Mucosa of descending colon (tissue), 3 donors: ENCODE measurements at places on chromosomes 5 and 9. TPM values are rescaled to one million over a fixed set of nuclear protein-coding genes. Genes with fewer than 3 reads are reported as not detected.

The FBLL1 gene
- total RNA-seq = 0.76 TPM

The PTGES2 gene
- 65.3 TPM for total RNA-seq

The C8G gene
- total RNA-seq = 3.2 TPM

The SMIM33 gene
- 1.8 TPM for total RNA-seq

The ENTPD2 gene
- total RNA-seq = 10.7 TPM

DNA sequence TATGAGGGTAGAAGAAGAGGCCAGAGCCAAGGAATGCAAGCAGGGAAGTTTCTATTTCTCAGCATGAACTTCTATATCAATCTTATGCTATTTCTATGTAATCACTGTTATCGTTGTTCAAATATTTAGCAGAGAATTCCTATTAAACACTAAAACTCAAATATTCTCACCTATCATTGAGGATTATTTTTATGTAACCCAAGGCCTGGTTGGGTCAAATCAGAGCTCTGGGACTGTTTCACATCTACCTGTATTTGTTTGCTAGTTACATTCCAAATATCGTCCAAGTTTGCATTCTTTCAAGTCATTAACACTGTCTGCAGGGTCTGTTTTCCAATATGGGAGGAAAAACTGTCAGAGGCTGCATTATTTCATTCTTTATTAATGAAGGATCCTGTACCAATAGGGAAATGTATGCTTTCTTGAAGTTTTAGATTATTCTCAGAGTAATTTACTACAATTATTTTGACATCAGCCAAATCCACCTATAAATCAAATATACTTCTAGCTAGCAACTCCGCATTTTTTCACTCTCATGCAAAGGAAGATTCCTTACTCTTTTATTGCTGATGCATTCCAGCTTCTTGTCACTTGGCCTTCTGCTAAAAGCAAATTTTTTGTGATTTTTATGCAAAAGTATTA lies 52.2 kb downstream of the LURAP1L start:
- no peak for DNase-seq

DNA sequence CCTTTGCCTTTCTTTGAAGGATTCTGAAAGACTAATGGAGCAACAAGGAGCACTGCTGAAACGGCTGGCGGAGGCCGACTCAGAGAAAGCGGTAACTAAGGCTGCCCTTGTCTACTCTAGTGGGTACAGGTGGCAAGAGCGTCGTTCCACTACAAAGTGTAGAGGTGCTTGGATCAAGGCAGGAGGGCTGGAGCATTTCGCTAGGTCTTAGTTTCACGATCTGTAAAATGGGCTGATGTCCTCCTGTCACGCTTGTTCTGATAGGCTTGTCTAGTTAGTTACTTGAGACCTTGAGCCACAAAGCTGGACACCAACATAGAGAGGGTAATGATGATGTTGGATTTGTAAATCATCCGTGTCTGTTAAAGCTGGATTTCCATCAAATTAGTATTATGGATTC lies 23.0 kb upstream of the GLE1 start:
- DNase-seq = no peak

- no peak for DNase-seq
Measured at GRCh38 chr5:80701597-80701996, 46.8 kb upstream of the DHFR start.

- peak; percentile 10 for DNase-seq
Measured at GRCh38 chr5:122077366-122078115, 518 bp downstream of the LOX start.

DNA sequence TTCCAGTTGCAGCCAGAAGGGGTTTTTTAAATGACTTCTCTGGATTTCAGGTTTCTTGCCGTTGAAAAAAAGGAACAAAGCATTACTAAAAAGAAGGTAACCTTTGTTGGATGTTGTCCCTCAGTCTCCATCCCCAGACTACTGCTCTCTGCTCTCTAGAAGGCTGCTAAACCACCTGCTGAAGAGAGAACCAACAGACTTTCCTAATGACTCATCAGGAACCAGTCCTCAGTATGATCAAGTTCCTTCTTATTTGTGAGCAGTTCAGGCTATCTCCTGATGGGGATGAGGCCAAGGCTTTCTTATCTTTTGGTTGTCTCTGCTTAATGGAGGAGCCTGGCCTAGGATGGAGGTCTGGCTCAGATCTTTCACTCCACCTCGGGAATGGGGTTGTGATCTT lies 4.1 kb downstream of the KIF4B start:
- DNase-seq = no peak

DNA sequence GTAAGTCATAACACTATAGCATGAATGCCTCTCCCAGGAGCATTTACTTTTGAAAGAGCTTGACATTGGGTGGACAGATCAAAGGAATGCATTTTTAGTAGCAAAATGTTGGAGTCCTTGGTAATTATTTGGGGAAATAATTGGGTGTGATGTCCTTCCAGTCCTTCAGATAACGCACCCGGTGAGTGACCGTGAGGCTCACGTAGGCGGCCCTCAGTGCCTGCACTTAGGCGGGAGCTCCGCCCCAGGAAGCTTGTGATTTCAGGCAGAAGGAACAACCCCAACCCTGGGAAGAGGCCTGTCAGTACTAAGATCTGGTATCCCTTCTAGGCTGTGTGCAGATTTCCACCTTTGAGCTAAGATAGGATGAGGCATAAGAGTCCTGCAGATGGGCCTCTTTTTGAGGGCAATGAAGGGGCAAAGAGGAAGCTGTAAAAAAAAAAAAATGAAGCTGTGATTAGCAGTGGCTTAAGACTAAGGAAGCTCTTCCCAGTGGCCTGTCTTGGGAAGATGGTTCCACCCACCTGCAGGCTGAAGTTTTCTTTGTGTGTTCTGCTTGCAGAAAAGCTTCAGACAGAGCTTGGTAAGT lies 14.9 kb downstream of the BTNL9 start:
- DNase-seq = no peak

DNA sequence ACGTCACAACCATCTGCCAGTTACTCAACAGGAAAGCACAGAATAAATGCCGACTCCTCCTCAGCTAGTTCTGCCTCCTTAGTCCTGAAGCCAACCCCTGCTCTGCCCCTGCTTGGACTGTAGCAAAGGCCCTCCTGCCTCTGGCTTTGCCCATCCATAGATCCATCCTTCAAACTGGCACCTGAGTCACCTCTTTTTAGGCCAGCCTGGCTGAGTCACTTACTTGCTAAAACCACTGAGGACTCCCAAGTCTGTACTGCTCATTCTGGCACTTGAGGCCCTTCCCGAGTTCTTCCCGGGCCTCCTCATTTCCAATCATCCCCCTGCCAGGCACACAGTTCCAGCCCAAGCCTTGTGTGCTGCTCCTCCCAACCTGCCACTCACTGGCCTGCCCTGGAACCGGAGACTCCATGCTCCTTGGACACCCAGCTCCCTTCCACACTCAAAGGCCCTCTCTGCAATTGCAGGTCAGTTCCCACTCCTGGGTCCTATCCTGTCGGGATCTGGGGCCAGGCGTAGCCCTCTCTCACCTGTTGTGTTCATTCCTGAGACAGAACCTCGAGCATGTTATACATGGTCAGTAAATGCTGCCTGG lies 220.1 kb downstream of the DAB2IP start:
- no peak for DNase-seq

DNA sequence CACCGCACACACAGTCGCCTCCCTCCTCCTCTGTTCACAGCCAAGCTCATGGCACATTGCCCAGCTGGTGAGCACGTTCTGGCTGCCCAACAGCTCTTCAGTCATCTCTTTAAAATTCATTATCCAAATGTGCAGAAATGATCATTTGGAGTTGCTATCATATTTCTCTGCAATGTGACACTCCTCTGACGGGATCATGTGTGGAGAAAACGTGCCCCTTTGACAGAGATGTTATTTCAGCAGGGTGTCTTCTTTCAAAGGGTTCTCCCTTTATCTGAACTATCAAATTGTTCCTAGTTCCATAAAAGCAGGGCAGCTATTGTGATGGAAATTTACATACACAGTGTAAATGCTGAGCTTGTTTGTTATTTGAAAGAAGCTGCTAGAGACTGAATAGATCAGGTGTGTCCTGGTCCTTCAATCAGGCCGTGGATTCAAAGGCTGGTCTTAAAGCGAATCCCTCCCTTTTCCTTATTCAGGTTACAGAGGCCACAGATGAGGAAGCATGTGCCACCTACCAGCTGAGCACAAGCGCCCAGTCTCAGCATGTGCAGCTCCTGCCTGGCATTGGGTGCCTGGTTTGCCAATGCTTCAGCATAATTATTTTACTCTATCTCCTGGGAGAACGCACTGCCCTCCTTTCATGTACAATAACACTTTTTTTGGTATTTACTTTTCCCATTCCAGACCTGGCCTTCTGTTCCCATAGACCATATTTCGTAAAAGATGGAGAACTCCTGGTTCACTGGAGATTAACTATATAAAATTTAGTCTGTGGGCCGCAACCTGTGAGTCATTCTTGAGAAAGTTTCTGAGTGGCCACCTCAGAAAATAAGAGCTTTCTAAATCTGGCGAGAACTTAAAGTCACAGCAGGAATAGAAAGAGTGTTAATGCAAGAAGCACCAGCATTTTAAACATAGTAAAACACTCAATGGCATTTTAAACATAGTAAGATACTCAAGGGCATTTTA lies 433.7 kb downstream of the ENC1 start:
- peak; percentile 22 for DNase-seq

DNA sequence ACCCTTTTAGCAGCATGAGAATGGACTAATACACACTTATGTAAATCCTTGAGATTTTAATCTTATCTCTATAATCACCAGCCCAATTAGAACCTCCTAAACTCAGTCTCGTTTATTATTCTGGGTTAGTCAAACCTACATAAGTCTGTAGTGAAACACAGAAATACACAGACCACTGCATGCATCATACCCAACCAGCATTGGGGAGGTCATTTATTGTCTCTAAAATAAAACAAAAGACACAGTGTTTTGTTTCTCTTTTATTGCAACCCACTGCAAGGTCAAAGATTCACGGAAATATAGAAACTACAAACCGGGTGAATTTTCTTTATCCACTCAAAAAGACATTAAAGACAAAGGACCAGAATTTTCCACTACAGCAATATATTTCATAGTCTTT lies 188.1 kb upstream of the EFNA5 start:
- DNase-seq = no peak

GRCh38 chr9:121107029-121107428 lies 32.3 kb downstream of the CNTRL start:
- no peak for DNase-seq

- DNase-seq = no peak
Measured at GRCh38 chr5:38582293-38582974, 26.0 kb upstream of the LIFR start.

GRCh38 chr5:129972465-129973141 lies 68.3 kb downstream of the CHSY3 start:
- DNase-seq = no peak

GRCh38 chr5:10268100-10268499 lies 18.0 kb downstream of the CCT5 start:
- no peak for DNase-seq

DNA sequence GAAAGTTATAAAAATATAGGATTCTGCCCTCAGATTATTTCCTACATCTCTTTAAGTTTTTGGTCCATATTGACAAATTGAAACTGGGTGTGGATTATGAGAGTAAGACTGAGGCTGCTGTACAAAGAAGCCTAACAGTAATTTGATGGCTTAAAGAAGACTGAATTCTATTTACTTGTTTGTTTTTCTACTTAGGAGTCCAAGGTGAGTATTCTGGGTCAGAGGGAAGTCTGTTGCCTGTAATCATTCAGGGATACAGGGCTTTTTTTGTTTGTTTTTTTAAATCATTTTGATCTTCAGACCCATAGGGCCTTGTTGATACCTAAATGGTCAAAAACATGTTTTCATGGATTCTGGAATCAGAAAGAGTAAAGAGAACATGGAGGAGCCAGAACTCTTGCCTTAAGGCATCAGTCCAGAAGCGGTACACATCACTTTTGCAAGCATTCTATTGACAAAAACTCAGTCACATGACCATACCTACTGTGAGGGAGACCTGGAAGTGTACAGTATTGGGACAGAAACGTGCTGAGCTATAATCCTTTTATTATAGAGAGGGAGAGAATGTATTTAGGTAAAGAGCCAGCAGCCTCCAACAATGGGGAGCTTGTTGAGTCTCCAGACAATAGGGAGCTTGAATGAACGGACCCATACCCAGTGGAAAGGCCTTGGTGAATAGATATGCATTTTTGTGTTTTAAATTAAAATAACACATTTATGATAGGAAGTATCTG lies 102.7 kb downstream of the LRRC70 start:
- DNase-seq = no peak

DNA sequence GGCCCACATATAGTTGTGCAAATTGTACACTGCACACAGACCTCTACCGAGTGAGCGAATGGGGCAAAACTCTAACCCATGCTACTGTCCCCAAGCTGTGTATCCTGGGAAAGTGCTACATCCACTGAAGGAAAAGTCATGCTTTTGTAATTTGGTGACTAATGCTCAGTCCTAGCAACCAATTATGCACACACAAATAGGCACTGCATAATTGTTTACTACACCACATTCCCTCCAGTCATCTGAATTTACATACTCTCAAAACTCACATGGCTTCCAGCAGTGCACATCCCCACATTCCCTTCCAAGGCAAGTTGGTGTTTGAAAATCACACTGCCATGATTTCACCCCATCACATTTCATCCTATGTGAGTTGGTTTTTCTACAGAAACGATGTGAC lies 125.9 kb upstream of the OSMR start:
- DNase-seq = no peak

DNA sequence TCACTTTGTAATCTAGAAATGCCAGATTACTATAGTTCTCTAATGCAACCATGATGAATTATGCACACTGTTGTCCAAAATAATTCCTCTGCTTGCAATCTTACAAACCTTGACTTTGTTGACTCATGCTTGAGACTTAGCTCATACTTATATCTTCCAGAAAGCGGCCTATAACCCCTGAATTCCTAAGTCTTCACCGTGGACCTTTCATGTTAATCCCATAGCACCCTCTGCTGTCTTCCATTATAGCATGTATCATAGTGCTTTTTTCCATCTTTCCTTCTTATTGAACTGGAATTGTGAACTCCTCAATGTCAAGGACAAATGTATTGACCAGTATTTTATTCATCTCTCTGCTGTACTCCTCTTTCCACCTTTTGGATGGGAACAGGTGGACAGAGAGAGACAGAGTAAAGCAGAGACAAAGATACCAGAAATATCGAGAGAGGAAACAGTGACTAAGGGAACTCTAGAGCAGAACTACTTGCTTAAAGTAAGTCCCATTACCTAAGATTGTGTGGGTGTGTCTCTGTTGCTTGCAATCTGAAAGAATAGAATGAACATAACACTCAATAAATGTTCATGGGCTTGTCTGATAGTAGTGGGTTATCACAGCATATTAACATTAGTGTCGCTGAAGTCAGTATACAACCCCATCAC lies 110.0 kb downstream of the LURAP1L start:
- DNase-seq = peak; percentile 48

- no peak for DNase-seq
Measured at GRCh38 chr9:16773116-16773515, 97.4 kb downstream of the BNC2 start.

- DNase-seq = peak; percentile 52
Measured at GRCh38 chr9:136693135-136693489, 5.9 kb upstream of the AGPAT2 start.
